ENCODE measurements at places on chromosomes 5 and 9.

DNA sequence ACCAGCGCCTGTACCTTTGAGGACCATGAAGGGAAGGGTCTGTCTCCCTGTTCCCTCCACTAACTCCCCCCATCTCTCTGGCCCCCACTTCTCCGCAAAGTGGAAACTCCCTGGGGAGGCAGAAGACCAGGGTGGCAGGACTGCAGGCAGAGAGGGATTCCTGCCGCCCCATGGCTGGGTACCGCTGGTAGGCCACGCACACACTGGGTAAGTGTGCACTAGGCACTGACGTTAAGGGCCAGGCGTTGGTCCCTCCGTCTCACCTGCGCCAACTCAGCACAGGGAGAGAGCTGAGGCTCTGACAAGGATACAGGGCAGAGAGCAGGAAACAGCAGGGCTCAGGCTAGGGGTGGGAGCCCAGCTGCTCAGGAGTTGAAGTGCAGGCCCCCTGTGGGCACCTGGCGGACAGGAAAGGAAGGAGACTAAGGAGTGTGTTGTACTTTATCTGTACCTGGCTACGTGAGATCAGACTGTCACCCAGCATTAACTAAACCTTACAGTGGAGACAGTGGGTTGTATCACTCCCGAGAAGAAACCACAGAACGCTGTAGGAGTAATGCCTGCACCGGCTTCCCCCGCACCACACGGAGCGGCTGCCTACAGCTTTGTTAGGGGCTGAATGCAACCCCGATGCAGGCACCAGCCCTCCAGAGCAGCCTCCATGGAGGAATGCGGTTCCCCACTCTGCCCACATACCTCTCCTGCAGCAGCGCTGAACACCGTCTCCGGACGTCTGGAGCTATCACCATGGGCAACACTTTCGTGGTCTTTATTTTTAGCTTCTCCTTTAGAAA is 34.2 kb upstream of the CLPTM1L start:
- no peak for DNase-seq

DNA sequence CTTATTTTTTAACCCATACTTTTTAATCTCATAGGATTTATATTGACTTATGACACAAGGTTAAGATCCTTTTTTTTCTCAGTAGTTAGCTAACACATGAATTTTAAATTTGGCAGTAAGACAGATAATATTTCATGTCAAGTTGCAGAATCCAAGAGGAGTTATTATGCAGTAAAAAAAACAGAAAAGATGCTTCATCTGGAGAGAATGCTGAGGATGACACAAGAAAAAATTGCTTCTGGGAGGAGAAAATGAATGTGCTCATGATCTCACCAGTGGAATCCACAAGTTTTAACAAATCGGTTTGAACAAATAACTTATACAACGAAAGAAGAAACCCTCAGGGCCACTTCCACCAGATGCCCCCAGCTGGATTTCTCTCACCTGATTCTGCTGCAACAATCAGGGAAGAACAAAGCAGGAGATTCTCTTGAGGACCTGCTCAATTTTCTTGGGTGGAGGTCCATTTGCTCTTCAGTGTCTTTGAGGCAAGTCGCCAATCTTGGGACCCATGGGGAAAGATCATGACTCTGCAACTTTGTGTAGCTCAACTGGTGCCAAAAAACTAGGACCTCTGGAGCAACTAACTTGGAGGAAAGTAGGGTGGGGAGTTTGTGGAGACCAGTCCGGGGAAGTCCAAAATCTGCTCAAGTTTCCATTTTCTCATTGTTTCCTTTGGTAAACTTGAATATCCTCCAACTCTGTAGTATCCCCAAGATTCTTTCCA is 50.5 kb upstream of the TNFSF15 start:
- no peak for DNase-seq

- DNase-seq: peak; percentile 48
Observed at GRCh38 chr9:2340046-2340760, 281.4 kb upstream of the VLDLR start.

- DNase-seq: peak; percentile 21
Observed at GRCh38 chr5:146640285-146640896, 124.4 kb upstream of the GPR151 start.

DNA sequence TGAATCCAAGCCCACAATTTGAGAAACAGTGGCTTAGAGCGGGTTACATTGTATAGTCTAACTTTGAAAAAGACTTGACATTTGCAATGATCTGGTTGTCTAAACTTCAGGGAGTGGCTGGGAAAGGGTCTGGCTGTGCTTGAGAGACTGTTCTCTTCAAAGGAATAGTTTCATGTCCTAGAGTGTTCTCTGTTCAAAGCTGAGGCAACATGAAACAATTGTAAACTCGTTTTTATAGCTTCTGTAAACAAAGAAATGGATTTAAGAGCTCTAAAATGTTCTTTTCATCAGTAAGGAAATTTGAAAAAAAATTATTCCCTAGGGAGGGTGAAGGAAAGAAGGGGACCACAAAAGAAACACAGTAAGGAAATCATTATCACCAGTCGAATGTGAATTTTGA is 41.6 kb downstream of the FOCAD start:
- DNase-seq: no peak

DNA sequence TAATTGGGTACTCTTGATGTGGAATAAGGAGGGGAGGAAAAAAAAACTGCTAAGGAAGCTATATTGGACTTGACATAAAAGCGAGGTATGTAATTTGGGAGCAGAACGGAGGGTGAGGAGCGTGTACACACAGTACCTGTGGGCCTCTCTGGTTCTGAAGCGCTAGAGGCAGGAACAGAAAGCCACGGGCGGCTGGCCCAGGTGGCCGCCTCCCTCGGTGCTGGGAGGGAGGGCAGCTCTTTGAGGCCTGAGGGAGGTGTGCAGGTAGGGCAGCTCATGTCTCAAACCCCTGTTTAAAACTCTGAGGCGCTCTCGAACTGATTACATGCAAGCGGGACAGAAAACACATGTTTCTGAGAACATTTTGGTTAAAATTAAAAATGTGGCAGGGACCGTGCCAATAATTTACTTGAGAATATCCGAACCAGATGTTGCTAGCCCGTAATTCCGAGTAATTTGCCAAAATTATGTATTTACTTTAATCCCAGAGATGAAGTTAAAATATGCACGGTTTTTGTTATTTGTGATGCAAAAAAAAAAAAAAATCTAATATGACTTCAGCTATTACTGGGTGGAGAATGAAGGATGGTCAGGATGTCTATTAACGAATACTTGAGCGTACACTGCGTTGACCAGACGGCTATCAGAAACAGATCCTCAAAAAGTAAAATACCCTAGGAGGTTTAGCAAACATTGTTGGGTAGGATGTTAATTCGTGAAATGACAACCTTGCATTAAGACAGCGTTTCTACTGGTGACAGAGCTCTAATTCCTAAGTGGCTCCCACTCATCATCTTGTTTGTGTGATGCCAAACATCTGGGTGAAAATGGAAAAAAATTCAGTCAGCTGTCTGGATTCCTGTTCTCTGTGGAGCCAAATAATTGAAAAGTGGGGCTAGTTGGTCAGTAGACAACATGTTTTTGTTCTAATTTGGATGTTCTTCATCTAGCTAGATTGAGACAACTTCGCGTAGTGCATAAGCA is 24.4 kb upstream of the STC2 start:
- no peak for DNase-seq
